ENCODE measurements at places on chromosomes 5 and 9. TPM values are rescaled to one million over a fixed set of nuclear protein-coding genes. Genes with fewer than 3 reads are reported as not detected.
A peak's percentile ranks its signal among the peaks of the same experiment; 100 is the strongest.

GRCh38 chr5:137791387-137791786 is 37.2 kb upstream of the HNRNPA0 start:
- DNase-seq = no peak

- no peak for DNase-seq
Observed at GRCh38 chr5:65413822-65414221, 67.9 kb downstream of the ADAMTS6 start.

- peak; percentile 12 for DNase-seq
Observed at GRCh38 chr5:148125641-148126040, 42.7 kb upstream of the SPINK14 start.

GRCh38 chr5:1723957-1724821 is 75.4 kb downstream of the MRPL36 start:
- DNase-seq = no peak

GRCh38 chr9:131174681-131175239 is 49.4 kb downstream of the NUP214 start:
- peak; percentile 55 for DNase-seq

Gene P4HA2
- total RNA-seq = 381 TPM

DNA sequence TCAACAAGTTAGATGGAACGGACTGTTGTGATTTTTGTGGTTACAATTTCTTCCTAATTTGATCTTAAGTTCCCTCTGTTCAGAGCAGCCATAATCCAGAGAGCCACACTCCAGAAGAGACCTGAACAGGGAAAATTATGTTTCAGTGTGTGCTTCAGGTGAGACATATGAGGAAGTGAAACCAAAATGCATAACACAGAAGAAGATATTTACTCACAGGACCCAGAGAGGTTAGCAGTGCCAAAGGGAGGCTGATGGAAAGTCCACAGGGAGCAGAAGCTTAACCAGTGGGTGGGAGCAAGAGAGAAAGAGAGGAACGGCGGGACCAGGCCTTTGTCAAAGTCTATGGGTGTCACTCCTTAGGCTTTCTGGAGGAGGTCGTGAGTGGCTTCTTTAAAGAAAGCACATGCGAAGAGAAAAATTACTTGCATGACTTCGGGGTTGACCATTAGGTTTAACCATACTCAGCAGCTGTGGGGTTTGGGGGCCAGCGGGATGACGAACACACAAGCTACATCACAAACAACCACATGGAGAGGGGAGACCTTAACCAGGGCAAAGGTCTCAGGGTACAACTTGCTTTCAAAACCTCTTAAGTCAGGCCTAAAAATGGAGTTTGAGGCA is 141.4 kb downstream of the MED10 start:
- no peak for DNase-seq

Gene PSIP1
- 15.9 TPM for total RNA-seq

Gene NRG2
- total RNA-seq = not detected

DNA sequence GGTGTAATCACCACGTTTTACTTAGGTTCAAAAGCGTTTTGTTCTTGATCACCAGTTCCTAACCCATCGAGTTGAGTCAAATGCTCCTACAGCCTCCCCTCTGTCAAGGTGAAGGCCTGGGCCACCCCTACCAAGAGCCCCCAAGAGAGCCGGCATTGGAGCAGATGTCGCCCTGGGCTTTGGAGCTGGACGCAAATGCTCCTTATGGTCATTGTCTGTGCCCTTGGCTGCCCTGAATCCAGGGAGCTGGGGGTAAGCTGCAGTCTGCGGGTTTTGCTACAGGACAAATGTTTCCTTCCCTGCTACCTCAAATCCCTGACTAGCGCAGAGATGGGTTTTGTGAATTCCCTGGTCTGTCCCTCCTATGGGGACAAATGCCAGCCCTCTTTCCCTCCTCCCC is 4.9 kb downstream of the RNF183 start:
- DNase-seq = no peak

- no peak for DNase-seq
Observed at GRCh38 chr9:93829271-93830011, 125.7 kb downstream of the BARX1 start.

DNA sequence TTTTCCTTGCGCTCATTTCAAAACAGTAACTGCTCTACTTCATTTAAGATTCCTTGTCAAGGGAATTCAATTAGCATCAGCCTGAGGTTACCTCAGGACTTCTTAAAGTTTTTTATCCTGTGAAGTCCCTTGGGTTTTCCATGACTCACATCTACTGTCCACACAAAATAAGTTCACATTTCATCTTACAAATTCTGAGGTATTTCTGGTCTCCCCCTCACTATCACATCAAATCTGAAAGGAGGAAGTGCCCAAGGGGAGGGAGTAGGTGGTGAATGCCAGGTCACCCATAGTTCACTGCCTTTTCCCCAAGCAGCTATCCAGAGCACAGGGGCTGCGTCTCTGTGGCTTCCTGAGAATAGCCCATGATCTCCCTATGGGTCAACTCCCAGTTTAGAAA is 227.1 kb upstream of the NREP start:
- DNase-seq = peak; percentile 72

DNA sequence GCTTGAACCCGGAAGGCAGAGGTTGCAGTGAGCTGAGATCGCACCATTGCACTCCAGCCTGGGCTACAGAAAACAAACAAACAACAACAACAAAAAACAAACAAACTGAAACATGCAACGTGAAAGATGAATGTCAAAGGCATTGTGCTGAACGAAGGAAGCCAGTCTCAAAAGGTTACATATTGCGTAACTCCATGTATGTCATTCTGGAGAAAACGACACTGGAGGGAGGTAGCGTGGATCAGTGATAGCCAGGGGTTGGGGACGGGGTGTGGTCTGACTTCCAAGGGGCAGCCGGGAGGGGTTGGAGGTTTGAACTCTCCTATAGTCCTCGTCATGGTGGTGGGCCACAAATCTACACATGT is 12.1 kb upstream of the WDR5 start:
- no peak for DNase-seq

DNA sequence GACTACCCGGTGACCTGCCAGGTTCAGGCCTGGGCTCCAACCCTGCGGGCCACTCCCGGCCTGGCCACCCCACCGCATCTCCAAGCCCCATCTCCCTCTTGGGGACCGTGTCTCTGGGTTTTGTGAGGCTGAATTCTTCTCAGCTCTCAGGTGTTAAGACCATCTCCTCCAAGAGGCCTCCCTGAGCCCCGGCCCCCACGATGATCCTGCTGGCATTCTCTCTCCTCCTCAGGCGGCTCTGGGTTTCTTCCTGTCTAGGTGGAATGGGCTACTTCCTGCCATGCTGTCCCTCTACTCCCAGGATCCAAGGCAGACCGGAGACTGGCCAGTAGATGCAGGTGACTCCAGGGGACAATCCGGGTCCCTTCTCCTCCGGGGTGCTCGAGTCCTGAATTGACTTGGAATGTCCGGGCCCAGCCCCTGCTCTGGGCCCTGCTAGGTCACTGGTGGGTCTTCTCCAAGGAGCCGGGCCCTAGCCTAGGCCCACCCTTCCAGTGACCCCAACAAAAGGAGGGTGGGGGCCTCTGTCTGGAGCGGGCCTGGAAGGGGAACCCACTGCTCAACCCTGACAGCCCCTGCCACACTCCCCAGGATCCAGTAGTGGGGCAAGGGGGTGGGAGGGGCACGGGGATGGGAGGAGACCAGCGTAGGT is 219.8 kb downstream of the C9orf50 start:
- no peak for DNase-seq

Gene ARAP3
- total RNA-seq = 0.16 TPM

- no peak for DNase-seq
Observed at GRCh38 chr5:60992871-60993270, 47.9 kb downstream of the NDUFAF2 start.

GRCh38 chr9:15416880-15417279 is 5.8 kb upstream of the SNAPC3 start:
- peak; percentile 39 for DNase-seq

GRCh38 chr9:115289757-115290208 is 171.8 kb upstream of the TNC start:
- DNase-seq = peak; percentile 69

DNA sequence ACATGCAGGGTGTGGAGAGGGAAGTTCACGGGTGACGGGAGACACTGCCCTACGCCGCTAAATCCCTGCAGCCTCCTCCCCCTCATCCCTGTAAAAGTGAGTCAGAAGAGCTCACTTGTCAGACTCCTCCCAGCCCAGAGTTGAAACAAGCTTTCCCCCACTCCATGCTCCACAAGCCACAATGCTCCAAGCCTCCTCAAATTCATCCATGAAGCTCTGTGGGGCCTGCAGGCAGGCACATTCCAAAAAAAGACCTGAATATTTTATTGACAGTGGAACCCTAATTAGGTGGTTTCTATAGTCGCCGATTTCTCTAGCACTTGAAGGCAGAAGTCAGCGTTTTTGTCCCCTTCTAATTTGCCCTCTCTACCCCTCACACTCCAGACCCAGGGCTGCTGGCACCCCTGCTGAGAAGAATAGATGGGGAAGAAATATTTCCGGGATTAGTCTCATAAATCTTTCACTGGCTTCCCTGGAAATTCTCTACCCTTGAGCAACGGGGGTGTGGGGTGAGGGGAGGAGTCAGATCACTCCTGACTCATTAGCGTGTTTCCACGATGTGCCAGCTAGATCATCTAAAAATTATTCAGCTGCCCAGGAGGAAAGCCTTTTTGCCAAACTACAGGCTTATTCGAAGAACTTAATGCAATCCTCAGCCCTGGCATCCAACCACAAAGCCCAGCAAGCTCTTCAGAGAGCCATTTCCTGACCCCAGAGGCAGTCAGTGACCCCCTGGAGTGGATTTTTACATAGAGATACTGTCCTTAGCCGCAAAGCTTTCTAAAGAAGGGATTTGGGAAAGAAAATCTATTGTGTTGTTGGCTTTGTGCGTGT is 97.1 kb downstream of the ENC1 start:
- peak; percentile 88 for DNase-seq

DNA sequence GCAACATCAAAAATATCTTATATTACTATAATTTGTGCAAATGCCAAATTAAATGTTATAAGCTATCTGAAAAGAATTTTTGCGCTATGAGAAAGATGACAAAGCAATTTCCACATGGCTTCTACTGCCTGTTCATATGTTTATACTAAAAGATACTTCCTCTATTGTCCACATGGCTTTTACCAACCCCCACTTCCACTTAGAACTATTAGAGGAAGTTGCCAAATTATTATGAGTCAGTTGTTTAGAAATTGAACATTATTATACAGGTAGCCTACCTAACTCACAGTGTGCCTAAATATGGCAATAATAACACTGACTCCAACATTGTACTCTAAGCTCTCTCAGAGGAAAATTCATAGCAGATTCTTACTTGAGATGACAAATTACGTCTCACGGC is 37.6 kb upstream of the SLC27A6 start:
- no peak for DNase-seq

- no peak for DNase-seq
Observed at GRCh38 chr9:100426189-100426529, 784 bp upstream of the MSANTD3 start.

Gene GCNT4
- total RNA-seq = 0.35 TPM

DNA sequence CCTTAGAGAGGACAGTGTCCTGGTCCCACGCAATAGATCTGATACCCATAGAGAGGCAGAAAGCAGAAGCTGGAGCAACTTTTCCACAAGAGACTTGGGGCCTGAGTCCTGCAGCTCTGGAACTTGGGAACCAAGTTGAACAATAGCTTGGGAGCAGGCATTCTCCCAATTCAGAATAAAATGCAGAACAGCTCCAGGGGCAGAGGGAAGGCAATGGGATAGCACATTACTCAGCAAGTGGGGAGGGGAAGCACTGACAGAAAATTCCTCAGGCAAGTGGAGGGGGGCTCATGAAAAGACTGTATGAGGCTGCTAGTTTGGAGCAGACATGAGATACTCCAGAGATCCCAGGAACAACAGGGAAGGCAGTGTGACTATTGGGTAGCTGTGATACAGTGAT is 513.6 kb downstream of the HINT1 start:
- DNase-seq = no peak

DNA sequence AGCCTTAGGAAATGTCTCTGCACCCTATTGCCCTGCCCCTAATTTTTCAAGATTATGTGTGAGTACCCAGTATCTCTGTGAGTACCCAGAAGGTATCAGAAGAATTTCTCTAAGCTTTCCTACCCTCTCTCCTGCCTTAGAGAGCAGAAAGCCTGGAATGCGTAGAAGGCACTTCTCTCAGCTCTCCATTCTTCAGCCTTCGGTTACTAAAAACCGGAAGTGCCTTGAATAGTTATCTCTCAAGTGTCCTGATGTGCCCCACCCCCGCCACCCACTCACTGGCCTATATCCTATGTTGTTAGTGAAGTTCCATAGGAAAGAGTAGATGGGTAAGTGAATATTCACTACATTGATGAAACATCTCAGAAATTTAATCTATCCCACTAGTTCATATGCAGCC is 210.7 kb upstream of the CDH10 start:
- DNase-seq = no peak

- DNase-seq = peak; percentile 71
Observed at GRCh38 chr9:110048403-110048975, 159.5 kb downstream of the C9orf152 start.

Gene PCDHGC4
- total RNA-seq = 2.0 TPM

Gene GCNT1
- 2.2 TPM for total RNA-seq

Gene ARL14EPL
- total RNA-seq = 0.47 TPM

Gene CDKN2B-AS1
- total RNA-seq = 2.7 TPM

DNA sequence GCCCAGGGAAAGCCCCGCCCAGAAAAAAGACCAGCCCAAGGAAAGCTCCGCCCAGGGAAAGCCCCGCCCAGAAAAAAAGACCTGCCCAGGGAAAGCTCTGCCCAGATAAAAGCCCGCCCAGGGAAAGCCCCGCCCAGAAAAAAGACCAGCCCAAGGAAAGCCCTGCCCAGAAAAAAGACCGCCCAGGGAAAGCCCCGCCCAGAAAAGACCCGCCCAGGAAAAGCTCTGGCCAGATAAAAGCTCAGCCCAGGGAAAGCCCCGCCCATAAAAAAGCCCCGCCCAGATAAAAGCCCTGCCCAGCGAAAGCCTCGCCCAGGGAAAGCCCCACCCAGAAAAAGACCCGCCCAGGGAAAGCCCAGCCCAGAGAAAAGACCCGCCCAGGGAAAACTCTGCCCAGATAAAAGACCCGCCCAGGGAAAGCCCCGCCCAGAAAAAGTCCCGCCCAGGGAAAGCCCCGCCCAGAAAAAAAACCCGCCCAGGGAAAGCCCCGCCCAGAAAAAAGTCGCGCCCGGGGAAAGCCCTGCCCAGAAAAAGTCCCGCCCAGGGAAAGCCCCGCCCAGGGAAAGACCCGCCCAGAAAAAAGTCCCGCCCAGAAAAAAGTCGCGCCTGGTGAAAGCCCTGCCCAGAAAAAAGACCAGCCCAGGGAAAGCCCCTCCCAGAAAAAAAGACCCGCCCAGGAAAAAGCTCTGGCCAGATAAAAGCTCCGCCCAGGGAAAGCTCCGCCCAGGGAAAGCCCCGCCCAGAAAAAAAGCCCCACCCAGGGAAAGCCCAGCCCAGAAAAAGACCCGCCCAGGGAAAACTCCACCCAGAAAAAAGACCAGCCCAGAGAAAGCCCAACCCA is 11.9 kb downstream of the GRIN1 start:
- no peak for DNase-seq

Gene CDKN2B
- total RNA-seq = 81.1 TPM

Gene S100Z
- total RNA-seq = not detected

- no peak for DNase-seq
Observed at GRCh38 chr9:89465001-89465451, 32.9 kb downstream of the SEMA4D start.

GRCh38 chr5:43997647-43998272 is 391.5 kb downstream of the FGF10 start:
- peak; percentile 18 for DNase-seq

All from myocyte (in vitro differentiated cells).